ENCODE measurements at places on chromosomes 4 and X. TPM values are rescaled to one million over a fixed set of nuclear protein-coding genes. Genes with fewer than 3 reads are reported as not detected.

Gene VEGFC
- not detected for polyA plus RNA-seq

Gene FAM53A
- polyA plus RNA-seq: 0.20 TPM

Gene PHOX2B
- not detected for polyA plus RNA-seq

Gene ADAM29
- polyA plus RNA-seq: not detected

Gene GLRA2
- polyA plus RNA-seq: not detected
